Stimulated activated CD8-positive, alpha-beta memory T cell treated with anti-CD3 and anti-CD28 coated beads, Interleukin-7, amount 100 ng/mL, for 4 hours (primary cell): ENCODE measurements at places on chromosomes 1 and 21.
A peak's percentile ranks its signal among the peaks of the same experiment; 100 is the strongest.

DNA sequence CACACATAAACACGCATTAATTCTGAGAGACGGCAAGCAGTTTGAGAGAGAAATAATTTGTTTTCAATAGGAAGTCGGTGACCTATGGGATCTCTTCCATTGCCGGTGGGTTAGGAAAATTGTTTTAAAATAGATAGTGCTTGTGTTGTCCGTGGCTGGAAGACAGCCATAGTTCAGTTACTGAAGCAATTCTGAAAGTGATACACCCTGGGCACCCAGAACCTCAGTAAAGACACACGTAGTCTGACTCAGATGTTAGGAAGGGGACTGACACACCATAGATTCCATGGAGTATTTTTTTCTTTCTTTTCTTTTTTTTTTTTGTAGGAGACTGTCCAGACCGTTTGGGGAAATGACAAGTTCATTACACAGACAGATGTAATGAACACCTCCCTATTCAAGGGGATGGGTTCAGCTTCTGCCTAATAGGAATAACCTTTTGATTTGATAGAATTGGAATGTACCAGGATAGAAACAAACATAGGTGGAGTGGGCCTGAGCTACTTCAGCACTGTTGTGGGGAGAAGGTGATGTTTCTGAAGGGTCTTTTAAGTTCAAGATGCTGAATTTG, 1.6 kb downstream of the C1orf21 start:
- DNase-seq = no peak

- no peak for DNase-seq
Observed at GRCh38 chr1:197448121-197448779, 180.2 kb downstream of the CRB1 start.

DNA sequence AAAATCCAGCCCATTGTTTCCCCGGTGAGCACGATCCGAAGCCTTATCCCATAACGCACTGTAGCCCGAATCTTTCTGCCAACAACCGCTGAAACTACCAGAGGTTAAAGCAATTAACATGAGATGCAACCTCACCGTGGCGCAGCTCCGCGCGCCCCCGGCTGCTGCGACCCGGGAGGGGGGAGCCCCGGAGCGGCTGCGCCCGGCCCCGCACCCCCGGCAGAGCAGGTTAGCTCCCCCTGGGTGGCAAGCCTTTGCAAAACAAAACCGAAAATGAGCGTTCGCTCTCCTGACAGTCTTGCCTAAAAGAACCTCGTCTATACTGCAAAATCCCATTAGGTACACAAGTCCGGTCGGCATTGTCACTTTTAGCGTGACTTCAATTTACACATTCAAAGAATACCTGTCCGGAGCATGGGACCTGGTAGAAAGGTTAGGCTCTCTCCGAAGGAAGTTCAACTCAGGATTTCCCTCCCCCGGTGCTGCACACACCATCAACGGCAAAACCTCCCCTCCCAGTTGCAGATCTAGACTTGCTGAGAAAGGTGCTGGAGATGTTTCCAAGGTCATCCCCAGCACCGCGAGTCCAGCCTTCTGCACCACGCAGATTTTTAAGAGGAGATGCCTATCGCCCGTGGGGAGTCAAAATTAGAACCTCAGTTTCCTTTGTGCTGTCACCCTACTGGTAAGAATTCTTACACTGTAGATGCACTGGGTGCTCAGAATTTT, 107.5 kb downstream of the ZNF281 start:
- DNase-seq = peak; percentile 58

- no peak for DNase-seq
Observed at GRCh38 chr1:55217226-55217986, 2.2 kb upstream of the USP24 start.

GRCh38 chr1:150566589-150567340, 12.6 kb downstream of the MCL1 start:
- DNase-seq = no peak
